ENCODE measurements at places on chromosomes 3 and 15.

DNA sequence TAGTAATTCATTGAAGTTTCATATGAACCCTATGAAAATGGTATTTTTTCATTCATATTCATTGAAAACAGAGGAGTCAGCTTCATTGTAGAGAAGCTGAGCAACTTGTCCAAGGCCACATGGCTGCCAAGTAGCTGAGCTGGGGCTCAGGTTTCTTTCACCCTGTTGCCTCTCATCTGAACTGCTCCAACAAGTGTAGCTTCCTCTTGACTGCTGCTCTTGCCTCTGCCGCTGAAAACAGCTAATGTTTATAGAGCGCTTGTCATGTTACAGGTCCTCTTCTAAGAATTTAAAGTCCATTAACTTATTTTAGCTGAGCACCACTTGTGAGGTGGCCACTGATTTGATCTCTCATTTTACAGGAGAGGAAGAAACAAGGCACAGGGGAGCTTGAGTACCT lies 81.1 kb downstream of the PDCD6IP start:
- DNase-seq: no peak

DNA sequence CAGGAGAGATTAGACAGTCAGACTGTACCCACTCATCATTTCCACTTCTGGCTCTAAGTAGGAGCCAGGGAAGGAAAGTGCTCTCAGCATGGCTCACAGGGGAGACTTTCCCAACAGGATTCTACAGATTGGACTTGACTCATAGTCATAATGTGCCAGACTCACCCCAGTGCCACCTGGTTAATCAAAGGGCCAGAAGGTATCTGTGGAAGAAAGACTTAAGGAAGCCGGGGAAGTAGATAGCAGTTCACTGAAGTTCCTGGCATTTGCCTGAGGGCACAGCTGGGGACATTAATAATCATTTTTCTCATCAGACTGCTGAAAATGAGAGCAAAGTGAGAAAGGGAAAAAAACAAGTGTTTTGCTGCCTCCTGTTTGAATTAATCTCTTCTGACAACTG lies 717.5 kb downstream of the TUSC7 start:
- DNase-seq: no peak

GRCh38 chr15:66609876-66610275 lies 44.1 kb upstream of the LCTL start:
- no peak for DNase-seq

DNA sequence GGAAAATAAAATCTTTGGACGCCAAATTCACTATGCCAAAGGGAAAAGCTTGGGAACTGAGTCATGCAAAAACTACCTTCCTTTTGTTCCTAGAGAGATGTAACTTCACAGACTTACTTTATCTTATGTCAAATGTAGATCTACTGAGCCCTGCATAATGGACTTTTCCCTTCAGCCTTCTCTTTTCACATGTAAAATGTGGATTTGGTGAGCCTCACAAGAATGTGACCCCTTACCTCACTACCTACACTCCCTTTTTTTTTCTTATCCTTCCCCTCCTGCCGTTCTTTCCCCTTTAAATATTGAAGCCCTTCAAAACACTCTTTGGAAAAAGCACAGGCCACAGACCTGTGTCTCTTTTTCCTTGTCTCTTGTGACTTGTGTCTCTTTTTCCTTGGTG lies 14.0 kb upstream of the PCCB start:
- no peak for DNase-seq

DNA sequence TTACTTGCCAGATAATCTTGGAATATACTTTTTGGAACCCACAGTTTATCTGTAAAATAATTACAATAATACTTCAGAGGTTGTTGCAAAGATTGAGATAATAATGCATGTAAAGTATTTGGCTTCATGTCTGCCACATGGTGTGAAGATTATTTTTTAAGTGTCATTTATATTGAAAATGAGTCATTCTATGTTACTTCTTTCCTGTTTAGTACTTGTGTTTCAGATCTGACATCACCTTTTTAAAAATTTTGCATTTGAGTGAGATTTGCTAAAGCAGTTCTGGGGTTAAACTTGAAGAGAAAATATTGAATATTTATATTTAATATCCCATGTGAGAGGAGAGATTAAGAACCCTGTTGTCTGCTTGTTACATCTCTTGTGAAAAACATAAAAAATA lies 31.2 kb downstream of the IQGAP1 start:
- no peak for DNase-seq

DNA sequence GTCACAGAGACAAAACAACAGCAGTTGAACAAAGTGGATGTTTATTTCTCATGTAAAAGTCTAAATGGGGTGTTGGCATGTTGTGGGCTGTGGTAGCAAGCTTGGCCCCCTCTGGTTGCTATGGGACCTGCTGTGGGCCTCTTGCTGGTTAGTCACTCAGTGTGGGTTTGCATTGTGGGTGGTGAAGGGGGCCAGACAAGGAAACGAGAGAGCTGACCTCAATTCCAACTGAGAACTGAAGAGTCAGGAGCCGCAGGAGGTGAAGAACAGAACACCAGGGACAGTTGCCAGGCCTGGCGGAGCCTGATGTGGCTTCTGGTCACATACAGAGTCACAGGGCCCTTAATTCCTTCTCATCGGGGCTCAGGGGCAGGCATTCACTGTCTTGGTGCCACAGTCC lies 1.9 kb upstream of the ADPGK start:
- DNase-seq: no peak

DNA sequence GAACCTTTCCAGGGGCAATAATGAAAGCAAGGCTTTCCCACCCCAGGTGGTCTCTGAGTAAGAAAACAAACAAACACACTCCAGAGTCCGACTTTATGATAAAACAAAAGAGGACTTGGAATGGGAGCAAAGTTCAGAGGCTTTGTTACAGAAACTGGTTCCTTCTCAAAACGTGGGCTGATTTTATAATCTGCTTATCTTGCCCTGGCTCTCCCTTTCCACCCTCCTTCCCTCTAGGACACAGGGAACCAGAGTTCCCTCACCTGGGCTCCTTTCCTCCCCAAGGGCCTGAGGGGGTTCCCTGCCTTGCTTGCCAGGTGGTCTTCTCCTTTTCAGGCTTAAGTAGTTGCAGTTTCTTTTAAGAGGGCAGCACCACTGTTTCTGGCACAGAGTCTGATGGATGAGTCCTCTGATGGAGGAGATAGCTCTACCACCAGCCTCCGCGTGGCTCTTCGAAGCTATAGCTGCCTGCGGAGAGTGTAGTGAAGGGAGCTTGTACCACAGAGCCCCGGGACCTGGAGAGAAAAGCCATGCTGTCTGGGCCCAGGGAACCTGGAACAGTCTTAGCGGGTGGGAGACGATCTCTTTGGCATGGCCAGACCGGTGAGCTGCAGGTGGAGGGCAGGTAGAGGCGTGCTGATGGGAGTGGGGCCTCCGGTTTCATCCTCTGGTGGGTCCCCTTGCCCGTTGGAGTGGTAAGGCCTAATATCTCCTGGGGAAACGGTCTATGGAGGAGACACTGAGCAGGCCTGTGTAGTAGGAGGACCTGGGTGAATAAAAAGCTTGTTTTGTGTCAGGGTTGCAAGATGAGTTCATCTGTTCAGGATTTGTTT lies 68.7 kb downstream of the SMAD6 start:
- DNase-seq: no peak

GRCh38 chr3:113255100-113255853 lies 43.9 kb downstream of the BOC start:
- no peak for DNase-seq

- no peak for DNase-seq
Observed at GRCh38 chr3:100606894-100607512, 2.4 kb upstream of the ADGRG7 start.

DNA sequence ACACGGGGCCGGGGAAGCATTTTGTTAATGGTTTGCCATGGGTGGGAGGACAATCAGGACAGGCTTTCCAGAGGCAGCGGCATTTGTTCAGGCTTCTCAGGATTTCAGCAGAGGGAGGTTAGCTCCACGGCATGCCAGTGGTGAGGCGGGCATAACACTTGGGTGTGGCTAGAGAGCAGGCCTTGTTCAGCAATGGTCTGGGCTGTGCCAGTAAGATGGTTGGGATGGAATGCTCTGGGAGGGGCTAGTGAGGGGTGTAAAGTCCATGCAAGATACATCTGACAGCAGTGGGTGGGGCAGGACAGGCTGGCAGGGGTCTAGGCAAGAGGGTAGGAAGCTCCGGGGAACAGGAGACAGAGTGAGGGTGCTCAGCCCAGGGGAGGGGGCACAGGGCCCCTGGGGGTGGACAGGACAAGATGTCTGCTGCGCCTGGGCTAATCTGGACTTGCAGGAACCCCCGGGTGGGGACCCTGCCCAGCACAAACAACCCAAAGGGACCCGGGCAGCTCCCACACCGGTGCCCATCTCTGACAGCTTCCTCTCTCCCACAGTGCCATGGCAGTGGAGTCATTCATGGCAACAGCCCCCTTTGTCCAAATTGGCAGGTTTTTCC lies 8.4 kb downstream of the TMEM43 start:
- DNase-seq: no peak

- DNase-seq: no peak
Observed at GRCh38 chr3:30353711-30354467, 252.5 kb upstream of the TGFBR2 start.

GRCh38 chr15:89201465-89202005 lies 19.8 kb downstream of the RLBP1 start:
- DNase-seq: no peak

DNA sequence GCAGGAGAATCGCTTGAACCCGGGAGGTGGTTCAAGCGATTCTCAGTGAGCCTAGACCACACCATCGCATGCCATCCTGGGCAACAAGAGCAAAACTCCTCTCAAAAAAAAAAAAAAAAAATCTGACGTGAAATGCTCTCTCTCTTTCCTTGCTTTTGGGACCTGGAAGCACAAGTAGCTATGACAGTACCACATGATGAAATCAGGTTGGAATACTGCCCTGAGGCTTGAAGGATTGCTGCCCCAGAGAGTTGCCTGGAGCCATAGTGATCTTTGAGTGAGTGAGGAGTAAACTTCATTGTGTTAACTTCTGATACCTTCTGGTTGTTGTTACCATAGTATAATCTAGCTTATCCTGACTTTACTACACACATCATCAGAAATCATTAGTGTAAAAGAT lies 23.3 kb downstream of the AKAP13 start:
- peak; percentile 81 for DNase-seq

- peak; percentile 45 for DNase-seq
Observed at GRCh38 chr15:78855746-78856145, 16.9 kb upstream of the MORF4L1 start.

GRCh38 chr15:71509139-71509538 lies 301.2 kb upstream of the NR2E3 start:
- DNase-seq: no peak

GRCh38 chr3:126888186-126888760 lies 94.6 kb upstream of the PLXNA1 start:
- no peak for DNase-seq

- DNase-seq: no peak
Observed at GRCh38 chr3:37667335-37667734, 194.3 kb upstream of the CTDSPL start.

DNA sequence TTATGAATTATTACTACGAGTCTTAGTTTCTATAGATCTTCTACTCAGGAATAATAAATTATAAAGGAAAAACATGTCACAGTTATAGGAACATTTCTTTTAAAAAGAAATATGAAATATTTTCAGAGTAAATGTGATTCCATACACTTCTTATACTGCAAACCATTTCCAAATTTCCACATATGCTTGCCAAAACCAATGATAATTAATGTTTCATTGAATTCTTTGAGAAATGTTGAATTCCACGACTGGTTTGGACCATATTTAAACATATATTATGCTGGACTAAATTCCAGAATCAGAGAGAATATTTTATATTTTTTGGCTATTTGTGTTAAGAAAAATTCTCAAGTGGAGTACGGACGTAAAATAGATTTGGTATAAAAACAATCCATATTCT lies 144.6 kb downstream of the EPHA3 start:
- DNase-seq: no peak

DNA sequence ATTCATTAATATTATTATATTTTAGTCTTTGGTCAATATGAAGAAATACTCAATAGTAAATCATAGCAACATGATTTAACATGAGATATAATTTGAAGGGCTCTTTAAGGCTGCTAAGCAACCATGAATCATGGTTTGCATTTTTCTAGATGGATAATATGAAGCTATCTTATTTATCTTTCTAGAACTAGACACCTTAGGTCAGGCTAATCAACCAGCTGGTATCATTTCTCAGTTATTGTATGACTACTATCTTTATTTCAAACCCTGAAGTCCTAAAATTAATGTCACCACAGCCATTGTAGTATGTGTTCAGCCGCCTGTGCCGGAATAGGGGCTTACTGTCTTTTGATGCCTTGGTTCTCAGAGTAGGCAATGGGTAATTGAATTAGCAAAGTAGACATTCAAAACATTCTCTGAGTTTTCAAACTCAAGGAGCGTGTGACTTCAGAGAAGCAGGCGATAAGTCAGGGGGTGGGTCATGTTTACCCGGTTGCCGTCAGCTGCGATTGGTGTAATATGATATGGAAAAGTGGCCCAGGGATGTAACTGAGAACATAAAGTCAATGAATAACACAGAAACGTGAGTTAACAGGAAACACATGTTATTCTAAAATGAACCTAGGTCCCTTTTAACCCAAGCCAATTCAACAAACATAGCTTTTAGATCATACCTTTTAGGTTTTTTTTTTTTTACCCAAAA lies 93.4 kb upstream of the CTDSPL start:
- DNase-seq: no peak

DNA sequence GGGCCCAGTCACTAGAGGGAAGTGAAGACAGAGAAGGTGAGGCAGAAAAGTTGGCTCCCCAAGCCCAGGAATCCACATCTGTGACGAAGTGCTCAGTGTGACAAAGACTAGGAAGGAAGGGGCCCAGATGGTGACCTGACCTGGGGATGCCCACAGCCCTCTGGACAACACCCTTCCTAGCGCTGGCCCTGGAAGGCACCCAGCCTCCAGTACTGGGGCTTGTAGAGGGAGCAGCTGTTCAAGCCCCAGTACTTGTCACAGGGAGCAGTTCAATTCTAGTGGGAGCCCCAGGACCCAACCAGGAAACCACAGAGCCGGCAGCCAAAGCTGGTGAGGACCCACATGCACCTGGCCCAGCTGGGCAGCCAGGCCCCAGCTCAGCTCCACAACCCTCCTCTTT lies 190.8 kb downstream of the XXYLT1 start:
- no peak for DNase-seq

GRCh38 chr3:84974347-84974746 lies 15.6 kb downstream of the CADM2 start:
- DNase-seq: no peak

DNA sequence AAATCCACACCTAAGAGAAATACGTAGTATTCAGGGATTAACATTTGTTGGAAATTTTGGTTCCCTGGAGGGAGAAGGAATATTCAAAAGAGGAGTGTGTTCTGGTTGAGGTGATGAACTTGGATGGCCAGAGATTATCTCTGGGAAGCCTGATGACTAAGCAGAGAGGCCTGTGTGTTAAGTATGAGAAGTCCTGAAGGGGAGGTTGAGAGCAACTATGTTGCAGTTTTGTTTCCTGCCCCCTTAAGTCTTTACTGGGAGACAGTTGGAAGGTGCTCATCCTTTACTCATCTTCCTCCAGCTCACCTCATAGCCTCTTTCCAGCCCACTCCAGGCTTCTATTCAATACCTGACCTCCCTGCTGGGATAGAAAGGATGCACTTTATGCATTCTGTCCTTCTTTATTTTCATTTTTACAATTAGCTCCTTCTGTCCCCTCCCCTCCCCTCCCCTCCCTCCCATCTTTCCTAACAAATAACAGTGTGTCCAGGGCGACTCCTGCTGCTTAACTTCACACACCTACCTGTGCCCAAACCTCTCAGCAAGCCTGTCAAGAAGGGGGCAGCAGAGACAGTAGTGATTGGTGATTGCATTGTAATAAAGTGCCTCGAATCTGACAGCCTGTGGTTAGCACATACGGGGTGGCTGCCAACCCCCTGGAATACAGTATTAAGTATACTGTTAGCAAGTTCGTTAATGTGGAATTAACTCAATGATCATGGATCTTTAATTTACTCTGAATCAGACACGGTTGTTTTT lies 11.9 kb downstream of the RAP2B start:
- DNase-seq: peak; percentile 72

GRCh38 chr3:107045791-107046190 lies 331.4 kb upstream of the CCDC54 start:
- no peak for DNase-seq

Data from EL (cell line).